SK-N-SH treated with all-trans-retinoic acid at 6 μM for 48 hours (cell line): ENCODE measurements at places on chromosomes 6 and 20.

- no peak for ATAC-seq
These were observed 232.1 kb downstream of the LRFN2 start for GRCh38 chr6:40355066-40355465.

DNA sequence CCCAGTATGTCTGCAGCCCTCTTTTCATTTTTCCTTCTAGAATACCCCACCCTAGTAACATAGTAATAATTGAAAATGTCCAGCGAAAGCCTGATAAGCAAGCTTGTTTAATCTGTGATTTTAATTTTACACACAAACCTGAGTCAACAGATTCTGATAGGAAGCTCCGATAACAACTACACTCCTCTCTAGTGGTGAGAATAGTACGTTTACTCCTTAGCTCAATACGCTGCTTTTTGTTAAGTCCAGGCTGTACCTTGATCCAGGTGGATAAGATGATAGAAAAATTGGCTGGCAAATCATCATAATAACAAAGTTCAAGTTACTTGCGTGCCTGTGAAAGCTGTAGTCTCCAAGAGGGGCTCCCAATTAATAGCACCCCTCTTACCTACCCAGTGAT is 25.5 kb upstream of the DCBLD1 start:
- no peak for ATAC-seq

DNA sequence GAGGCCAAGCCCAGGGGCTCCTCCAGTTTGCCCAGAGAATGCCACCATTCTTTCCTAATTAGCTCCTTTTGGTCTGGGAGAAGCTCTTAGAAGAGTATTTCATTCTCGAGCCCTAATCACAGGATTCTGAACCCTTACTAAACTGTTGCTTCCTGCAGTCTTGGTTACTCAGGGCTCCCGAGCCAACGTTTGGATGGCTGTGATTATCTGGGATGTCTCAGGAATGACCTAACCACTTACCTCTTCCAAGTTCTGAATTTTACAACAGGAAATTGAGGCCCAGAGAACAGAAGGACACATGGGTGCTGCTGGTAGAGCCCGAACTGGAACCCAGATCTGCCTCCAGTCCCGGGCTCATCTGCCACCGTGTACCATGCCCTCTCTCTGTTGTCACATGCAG is 22.2 kb upstream of the PNPLA1 start:
- ATAC-seq = no peak

- no peak for ATAC-seq
These were observed 80.0 kb upstream of the MRPS10 start for GRCh38 chr6:42297661-42298060.

DNA sequence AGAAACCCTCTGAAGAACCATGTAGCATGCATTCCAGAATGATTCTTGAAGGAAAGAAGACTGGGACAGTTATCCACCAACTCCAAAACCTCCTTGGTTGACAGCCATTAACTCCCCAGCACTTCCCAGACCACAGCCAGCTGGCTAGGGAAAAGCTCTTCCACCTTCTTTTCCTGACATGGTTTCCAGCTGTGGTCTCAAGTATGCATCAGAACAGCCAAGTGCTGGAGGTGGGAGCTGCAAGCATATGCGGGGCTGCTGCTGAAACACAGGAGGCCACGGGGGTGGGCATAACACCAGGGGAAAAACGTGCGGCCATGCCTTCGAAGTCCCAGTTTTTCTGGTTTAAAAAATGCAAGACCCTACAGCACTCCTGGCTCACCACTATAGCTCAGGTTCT is 108.0 kb upstream of the FAM184A start:
- no peak for ATAC-seq

DNA sequence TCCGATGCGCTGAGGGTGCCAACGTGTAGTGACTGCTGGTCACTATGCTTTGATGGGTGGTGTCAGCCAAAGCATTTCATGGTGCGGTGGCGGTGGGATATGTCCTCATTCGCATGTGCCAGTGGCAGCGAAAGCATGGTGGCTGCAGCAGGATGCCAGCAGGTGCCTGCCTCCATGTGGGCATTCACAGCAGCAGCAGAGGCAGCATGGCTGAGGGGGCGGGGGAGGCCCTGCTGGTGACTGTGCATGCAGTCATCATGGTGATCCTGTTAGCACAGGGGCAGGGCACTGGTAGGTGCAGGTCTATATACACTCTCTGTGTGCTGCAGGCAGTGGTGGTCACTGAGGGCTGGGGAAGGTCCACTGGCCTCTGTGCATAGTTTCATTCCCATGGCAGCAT is 22.0 kb downstream of the FIG4 start:
- no peak for ATAC-seq

- peak; percentile 91 for ATAC-seq
These were observed 501.4 kb downstream of the BCKDHB start for GRCh38 chr6:80607811-80608391.

DNA sequence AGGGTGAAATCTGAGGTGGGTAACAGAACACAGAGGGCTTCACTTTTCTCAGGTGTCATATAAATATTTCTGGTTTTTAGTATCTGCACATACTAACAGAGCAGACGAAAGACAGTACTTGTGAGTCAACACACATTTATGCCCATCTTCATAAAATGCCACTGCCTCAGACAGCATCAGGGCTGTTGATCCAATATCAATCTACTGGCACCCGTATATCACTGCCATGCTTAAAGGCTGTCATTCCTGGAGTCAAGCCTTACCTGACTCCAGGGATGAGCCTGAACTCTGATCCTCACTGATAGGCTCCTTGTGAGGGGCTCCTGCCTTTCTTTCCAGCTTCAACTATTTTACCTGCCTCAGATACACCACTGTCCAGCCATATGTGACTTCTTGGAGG is 595.7 kb downstream of the TFAP2B start:
- ATAC-seq = no peak

DNA sequence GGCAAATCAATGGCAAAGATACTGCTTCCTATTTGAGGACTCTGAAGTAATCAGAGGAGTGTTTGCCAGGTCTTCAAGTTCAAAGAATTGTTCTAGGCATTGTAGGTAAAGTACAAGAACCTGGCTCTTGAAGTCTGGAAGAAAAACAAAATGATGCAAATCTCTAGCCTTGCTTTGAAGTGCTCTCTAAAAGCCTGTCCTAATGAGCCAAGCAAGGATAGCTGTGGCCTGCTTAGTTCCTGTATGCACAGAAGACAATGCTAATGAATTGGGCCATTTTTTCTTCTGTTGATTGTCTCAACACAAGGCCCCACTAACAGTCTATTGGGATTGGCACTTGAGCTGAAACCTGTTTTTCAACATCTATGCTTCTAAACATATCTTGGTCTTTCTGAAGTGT is 165.0 kb upstream of the POU3F2 start:
- ATAC-seq = no peak

DNA sequence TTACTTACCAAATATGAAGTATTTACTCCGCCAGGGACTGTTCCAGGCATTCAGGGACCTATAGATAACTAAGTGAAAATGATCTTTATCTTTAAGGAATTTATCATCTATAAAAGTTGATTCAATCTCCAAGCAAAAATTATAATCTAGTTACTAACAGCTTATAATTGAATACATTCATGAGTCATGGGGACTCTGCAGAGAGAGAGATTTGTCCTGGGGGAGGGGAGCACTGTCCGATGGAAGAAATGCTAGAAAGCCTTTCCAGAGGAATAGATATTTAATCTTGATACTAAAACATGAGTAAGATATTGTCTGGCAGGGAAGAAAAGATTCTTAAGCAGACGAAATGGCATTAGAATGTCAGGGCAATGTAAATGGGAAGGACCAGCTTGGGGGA is 139.3 kb downstream of the CD164 start:
- peak; percentile 64 for ATAC-seq

GRCh38 chr6:70353448-70353847 is 50.6 kb upstream of the COL9A1 start:
- no peak for ATAC-seq

DNA sequence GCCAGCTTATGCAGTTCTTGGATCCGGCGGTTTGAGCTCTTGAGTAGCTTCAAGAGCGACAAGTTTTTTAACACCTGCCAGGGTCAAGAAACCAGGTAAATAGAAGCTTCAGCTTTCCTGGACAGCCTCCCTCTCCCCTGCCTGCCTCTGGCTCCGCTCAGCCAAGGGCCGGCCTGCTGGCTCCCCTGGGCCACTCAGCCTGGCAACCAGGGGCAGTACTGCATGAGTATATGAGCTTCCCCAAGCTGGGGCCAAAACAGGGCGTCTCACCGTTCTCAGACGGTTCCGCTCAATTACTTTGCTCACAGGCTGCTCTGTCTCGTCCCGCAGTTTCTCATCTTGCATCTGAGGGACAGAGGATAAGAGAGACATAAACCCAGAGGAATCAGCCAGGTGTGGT is 856 bp downstream of the TP53TG5 start:
- ATAC-seq = no peak

DNA sequence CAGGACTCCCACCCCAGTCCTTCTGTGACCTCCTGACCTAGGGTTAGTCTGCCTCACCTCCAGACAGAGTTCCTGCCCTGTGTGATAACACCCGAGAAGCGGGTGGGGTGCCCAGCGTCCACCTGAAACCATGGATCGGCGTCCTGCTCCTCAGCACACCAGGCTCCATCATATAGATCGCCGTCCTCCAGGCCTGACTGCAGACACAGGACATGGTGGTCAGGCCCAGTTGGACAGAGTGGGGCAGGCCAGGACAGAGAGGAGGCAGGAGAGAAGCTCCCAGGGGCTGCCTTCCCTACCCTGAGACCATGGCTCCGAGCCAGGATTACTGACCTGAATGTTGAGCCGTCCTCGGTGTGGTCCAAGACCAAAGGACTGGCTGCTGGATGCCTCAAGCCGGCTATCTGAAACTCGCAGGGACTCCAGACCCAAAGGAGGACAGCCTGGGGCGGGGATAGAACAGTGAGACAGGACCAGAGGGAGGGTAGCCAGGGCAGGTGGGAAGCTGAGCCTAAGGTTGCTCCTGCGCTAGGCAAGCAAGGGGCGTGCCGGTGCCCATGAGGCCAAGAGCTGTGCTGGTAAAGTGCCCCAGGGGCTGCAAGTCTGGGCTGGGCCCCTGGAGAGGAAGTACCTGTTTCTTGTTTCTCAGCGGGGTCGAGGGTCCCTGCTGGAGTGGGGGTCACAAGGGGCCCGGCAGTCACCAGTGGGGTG is 2.2 kb downstream of the CPXM1 start:
- no peak for ATAC-seq

- ATAC-seq = peak; percentile 1
These were observed 1.5 kb upstream of the HMGN4 start for GRCh38 chr6:26536571-26537159.

DNA sequence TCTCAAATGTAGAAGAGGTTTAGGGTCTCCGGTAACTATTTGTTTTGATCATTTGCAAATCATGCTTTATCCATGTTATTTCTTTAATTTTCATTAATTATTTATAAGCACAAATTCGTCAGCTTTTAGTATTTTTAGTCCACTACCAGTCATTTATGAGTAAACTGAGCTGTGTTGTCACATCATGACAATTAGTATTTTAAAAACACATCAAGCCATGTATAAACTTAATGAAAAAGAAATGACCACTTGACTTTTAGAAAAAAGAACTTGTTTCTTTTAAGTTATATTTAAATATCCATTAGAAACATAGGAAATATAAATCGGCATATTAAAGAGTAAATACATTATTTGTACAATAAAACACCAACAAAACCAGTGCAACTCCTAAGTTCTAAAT is 2.8 kb downstream of the NKX2-4 start:
- ATAC-seq = no peak

DNA sequence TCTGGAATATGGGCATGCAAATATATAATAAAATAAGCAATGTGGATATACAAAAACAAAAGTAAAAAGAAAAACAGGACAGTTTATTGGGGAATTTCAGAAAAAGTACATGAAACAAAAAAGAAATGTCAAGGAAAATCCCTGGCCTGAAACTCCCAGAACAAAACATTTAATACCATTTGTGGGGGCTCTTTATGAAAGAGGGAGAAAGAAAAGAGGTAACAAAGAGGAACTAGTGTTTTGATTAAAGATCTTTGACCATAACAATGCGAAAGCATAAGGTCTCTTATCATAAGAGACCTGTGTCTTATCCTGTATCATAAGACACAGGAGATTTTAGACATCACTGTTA is 88.6 kb upstream of the ARID1B start:
- no peak for ATAC-seq

DNA sequence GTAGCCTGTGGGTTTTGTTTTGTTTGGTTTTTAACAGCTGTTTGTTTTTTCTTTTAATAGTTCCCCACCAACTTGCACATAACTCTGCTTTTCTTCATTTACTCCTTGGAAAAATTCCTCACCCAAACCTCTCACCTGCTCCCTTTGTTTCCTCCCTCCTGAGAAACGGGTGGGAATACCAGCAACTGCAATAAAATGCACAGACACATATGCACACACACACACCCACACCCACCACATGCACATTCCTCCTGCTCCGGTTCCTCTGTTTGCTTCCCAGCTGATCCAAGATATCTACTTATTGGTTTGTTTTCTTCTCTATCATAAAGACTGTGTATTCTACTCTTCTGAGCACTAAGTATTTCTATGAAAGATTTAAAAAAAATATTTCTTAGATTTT is 161.1 kb upstream of the EPHA7 start:
- no peak for ATAC-seq

GRCh38 chr20:57902473-57902872 is 192.7 kb upstream of the PMEPA1 start:
- peak; percentile 93 for ATAC-seq

DNA sequence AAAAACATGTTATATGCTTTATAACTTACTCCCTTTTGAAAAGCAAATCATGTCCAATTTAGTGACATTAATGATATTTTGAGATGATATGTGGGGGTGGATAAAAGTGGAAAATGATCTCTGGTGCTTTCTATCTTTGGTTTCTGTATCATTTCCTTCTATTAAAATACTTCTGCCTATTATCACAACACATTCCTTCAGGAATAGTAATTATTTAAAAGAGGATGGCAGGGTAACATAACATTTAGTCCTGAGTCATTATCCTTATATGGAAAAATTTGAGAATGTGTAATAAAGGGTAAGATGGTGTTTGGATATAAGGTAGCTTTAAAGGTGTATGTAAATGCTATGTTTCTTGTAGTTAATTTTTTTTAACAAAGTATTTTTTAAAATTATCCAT is 657.7 kb downstream of the PHF3 start:
- peak; percentile 53 for ATAC-seq
